AG08395 (cell line): ENCODE measurements at places on chromosomes 3 and 15.

- no peak for DNase-seq
Measured at GRCh38 chr15:87263296-87263695, 993.2 kb downstream of the NTRK3 start.

- DNase-seq: no peak
Measured at GRCh38 chr3:47455806-47456452, 19.8 kb downstream of the SCAP start.

DNA sequence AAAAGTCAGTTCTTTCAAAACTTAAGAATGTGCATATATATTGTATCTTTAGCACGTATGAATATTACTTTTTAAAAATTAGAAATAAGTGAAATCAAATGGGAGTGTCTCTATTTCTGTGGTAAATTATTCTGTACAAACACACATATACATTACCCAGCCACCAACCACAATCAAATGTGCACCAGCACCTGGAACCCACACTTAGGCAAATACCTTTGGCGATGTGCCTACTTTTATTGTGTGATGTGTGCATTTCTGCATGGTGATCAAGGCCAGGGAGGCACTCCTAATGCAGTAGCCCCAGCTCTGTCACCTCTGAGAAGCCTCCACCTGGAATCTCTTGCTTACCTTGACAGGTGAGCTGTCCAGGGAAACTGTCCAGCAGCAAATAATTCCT lies 76.9 kb downstream of the PIK3R4 start:
- no peak for DNase-seq

DNA sequence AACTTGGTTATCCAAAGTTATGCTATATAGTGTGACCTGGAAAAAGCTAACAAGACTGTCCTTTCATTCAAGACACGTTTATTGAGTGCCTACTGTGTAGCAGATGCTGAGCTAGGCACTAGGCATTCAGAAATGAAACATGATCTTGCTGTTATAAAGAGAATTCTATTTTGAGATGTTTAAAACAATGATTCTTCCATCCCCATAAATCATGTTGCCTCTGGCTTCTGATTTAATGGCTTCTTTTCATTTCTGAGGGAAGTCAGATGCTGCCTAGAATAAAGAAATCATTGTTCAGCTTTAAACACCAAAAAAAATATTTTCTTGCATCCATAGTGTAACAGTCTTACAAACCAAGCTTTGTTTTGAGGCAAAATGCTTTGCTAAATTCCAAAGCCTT lies 620.9 kb upstream of the UBE2E2 start:
- no peak for DNase-seq

- no peak for DNase-seq
Measured at GRCh38 chr3:30084971-30085403, 521.4 kb upstream of the TGFBR2 start.

DNA sequence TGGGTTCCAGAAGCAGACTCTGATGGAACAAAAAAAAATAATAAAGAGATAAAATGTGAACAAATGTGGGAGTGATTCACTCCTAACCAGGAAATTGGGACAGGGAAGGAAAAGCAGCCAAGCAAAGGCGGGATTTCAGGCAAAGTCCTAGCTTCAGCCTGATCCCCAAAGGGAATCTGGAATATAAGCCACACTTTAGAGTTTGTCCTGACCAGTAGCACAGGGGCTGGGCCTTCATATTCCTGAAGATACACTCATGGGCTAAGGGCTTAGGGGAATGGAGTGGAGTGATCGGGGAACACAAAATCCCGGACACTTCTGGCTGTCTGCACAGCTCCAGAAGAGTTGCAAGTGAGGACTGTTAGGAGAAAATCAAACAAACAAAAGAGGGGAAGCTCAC lies 135.0 kb upstream of the COL8A1 start:
- DNase-seq: no peak

GRCh38 chr3:161415506-161416231 lies 44.4 kb upstream of the SPTSSB start:
- peak; percentile 46 for DNase-seq

DNA sequence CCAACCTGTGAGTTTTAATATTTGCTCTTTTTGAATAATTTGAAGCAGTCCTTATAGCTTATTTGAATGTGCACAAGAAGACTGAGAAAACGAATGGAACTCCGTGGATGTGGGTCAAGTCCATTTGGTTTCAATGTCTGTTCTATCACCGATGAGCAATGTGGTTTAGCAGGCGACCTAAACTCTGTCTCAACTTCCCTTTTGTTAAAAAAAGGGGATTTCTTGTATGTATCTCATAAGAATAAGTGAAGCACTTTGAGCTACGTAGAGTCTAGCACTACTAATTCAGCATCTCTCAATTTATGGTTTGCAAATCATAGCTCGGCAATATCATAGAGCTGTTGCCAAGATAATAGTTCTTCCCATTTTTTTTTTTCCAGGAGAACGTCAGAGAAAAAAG lies 4.6 kb upstream of the SKIL start:
- no peak for DNase-seq

- DNase-seq: no peak
Measured at GRCh38 chr15:48087844-48088243, 32.9 kb upstream of the SLC24A5 start.
